ENCODE measurements at places on chromosomes 16 and 17. TPM values are rescaled to one million over a fixed set of nuclear protein-coding genes. Genes with fewer than 3 reads are reported as not detected.

GRCh38 chr17:77115510-77115909 lies 25.3 kb upstream of the SEC14L1 start:
- no peak for DNase-seq

DNA sequence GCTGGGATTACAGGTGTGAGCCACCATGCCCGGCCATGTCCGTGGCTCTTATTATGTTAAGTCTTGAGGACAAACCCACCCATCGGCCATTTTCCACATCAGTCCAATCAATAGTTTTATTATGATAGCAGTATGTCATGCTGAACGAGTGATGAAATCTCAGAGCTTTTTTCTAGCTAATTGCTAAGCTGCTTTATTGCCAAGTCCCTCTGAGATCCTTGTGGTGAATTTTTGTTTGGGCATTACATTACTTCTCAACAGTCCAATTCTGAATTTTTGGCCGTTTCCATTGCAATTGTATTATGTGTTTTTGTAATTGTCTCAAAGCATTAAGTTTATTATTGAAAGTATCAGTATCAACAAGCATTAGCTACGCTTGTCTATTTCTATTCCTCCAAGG lies 10.9 kb downstream of the RNF112 start:
- no peak for DNase-seq

GRCh38 chr17:82012640-82013295 lies 9.9 kb downstream of the CENPX start:
- no peak for DNase-seq

The XYLT1 gene
- total RNA-seq = 7.1 TPM

DNA sequence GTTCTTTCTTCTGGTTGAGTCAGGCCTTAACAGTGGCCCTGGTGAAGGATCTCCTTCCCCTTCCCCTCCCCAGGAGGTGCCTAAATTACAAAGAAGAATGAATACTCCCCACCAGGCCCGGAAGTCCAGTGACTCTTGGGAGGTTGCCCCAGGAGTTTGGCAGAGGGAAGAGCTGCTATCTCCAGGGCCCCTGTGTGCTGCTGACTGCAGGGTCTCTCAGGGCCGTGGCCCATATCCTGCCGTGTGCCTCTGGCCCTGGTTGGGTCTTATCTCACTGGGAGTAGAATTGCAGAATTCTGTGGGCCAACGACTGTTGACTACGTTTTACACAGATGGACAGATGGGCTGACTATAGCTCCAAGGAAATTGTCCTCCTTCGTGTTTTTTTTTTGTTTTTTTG lies 28.0 kb downstream of the AKAP1 start:
- no peak for DNase-seq

- DNase-seq = no peak
Measured at GRCh38 chr17:39970157-39970692, 7.4 kb downstream of the GSDMA start.

The CDC6 gene
- total RNA-seq = 48.0 TPM

The RSPRY1 gene
- total RNA-seq = 28.6 TPM

- no peak for DNase-seq
Measured at GRCh38 chr17:27203241-27203640, 90.7 kb upstream of the WSB1 start.
